ENCODE measurements at places on chromosomes 16 and 17.

DNA sequence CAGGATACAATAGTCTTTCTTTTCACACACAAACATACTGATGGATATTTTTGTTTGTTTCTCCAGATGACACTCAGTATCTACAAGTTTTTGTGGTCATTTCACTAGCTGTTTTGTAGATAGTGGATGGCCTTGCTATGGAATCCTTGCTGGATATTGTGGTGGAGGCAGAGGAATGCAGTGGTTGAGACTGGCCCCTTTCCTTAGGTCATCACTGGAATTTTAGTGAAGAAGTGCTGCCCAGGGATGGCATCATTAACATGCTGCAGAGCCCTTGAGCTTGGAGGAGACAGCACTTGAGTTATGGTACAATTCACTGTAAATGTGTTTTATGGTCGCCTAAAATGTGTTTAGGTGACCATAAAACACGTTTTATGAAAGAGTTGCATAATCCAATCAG lies 455.9 kb upstream of the HSBP1 start:
- no peak for DNase-seq

- DNase-seq, result no peak
Measured at GRCh38 chr17:39704821-39705551, 5.1 kb downstream of the ERBB2 start.

DNA sequence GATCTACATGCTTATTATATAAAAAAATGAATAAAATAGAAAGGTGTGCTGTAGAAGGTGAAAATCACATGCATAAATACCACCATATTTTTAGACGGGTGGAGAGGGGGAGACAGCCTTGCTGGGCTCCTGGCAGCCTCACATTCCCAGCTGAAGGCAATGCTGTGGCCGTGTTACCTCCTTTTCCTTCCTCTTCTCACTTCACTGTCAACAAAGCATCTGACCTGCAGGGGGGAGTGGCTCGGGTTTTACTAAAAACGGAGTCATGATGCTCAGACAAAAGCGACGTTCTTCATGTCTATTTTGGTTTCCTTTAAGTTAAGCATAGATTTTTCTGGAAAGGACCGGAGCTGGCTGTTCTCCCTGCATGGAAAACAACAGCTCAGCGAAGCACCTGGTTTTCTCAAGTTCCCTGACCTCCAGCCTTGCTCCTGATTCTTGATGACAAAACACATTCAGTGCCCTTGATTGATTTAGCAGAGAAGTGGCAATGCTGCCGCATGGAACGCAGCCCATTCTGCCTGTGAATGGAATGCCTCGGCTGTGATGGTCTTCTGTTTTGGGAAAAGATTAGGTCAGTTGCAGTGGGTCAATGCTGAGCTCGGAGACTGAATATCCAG lies 5.5 kb upstream of the RPTOR start:
- no peak for DNase-seq

DNA sequence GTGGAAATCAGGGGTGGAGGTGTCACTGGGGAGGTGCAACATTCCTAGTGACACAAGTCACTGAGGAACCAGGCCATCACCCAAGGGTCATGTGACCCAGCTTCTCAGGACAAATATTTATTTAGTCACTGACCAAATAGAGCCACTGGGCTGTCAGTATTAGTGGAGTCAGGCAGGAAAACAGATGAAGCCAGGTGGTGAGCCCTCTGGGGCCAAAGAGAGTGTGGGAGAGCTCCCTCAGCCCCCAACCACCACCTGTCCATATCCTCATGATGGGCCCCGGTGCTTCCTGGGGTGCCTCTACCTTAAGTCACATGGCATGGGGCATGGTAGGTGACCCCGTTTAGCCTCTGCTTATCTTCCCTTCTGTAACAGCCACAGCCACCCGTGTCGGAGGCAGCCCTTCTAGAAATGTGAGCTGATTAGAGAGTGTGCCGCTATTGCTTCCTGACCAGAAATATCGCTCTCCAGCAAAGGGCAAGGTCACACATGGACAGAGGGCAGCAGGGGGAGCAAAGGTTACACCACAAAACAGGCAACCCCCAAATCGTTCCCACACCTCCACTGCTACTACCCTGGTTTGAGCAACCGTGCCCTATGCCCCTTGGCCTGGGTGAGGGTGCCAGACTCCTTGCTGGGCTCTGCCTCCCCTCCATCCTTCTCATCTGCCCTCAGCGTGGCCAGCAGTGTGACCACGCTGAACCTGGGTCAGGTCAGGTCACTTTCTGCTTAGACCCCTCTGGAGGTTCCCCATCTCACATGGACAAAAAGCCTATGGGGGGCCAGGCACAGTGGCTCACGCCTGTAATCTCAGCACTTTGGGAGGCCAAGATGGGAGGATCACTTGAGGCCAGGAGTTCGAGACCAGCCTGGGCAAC lies 8.6 kb upstream of the AKTIP start:
- no peak for DNase-seq

DNA sequence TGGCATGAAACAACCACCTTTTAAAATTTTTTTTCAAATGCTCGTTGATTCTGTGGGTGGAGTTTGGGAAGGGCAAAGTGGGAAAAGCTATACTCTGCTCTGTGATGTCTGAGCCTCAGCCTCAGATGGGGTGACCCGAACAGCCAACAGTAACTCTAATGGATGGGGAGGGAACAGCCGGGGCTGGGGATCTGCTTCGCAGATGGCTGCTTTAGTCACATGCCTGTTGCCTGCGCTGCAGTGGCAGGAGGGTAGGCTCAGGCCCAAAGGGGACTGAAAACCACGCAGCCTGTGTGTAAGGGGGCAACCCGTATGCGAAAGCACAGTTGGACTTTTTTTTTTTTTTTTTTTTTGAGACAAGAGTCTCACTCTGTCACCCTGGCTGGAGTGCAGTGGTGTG lies 14.9 kb upstream of the MAPK3 start:
- no peak for DNase-seq

- DNase-seq, result no peak
Measured at GRCh38 chr17:17224137-17224536, 12.8 kb downstream of the FLCN start.

DNA sequence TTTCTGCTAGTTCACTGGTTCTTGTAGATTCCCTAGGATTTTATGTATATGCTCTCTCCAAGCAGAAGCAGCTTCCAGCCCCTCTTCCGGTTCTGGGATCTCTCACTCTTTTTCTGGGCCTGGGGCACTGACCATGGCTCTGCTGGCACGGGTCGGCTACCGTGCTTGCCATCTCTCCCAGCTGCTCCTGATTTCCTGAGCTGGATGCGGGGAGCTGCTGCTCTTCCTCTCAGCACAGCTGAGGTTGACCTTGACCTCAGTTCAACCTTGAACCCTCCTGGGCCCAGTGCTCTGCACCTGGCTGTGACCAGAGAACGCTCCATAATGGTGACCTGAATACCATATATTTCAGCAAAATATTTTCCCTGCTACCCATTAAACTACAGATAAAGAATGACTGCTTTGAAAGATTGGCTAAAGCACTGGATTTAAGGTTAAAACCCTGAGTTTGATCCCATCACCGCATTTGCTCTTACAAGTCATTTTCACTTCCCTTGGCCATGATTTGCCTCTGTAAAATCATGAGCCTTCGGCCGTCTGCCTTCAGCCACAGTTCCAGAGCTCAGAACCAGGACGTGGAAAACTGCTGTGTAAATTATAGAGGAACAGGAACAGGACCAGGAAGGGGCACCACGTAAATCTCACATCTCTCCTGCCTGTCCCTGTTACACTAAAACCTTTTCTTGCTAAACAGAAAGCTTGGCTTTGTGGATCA lies 130.8 kb upstream of the CHMP6 start:
- DNase-seq, result no peak

DNA sequence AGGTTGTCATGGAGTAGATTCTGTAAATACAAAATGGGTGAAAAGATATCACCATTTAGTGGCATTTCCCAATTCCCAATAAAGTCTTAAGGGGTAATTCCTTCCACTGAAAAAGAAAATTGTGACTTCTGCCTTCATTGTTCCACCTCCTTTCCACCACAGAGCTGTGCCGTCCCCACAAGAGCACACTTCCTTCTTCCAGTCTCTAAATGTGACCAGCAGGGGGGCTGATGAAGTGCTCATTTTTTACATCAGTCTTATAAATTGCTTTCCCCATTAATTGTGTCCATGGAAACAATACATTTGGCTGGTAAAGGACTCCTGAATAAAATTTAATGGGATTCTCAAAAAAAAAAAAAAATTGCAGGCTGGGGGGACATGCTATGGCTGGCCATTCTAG lies 260.8 kb upstream of the PSMD7 start:
- DNase-seq, result no peak

GRCh38 chr16:870856-871561 lies 70.5 kb upstream of the GNG13 start:
- no peak for DNase-seq

- no peak for DNase-seq
Measured at GRCh38 chr16:70692130-70692872, 6.4 kb upstream of the MTSS2 start.

GRCh38 chr16:56480776-56481467 lies 29.6 kb downstream of the OGFOD1 start:
- DNase-seq, result no peak

DNA sequence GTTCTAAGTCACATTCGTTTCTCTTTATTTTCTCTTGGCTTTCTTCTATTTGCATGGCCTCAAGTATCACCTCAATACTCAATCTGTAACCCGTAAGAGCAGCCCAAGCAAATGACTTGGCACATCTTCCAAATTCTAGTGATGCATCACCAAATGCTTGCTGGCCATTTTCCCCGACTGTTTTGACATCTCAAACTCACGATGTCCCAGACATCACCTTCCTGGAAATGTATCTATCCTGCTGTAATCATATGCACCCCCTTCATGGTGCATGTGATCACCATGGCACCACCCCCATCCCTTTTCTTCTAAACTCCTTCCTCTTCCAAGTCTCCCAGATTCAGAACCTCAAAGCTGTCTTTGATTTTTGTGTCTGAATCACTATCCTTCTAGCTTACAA lies 24.0 kb upstream of the ABCA5 start:
- DNase-seq, result no peak

- no peak for DNase-seq
Measured at GRCh38 chr17:57830880-57831279, 19.0 kb downstream of the MRPS23 start.

DNA sequence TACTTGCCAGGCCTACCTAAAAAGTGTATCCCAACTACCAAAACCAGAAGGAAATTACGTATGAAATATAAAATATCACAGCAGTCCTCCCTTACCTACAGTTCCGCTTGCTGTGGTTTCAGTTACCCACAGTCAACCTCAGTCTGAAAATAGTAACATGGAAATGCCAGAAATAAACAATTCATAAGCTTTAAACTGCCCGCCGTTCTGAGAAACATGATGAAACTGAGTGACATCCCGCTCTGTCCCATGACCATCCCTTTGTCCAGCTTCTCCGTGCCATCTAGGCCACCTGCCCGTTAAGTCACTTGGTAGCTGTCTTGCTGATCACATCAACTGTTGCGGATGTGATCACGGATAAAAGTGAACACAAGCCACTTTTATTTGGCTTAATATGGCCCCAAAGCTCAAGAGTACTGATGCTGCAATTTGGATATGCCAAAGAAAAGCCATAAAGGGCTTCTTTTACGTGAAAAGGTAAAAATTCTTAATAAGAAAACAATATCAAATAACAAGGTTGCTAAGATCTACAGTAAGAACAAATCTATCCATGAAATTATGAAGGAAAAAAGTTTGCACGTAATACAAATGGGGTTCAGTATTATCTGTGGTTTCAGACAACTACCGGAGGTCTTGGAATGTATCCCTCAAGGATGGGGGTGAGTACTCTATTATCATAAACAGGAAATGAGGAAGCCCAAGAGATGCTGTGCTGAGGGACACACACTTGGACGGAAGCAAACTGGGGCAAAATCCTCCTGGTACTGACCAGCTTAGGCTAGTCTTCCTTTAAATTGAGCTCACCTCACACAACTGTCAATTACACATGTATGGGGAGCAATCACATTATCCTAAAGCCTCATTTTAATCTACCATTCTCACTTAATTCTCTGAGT lies 8.2 kb downstream of the USP22 start:
- no peak for DNase-seq

GRCh38 chr17:12990041-12990808 lies 27.6 kb downstream of the ELAC2 start:
- DNase-seq, result no peak

DNA sequence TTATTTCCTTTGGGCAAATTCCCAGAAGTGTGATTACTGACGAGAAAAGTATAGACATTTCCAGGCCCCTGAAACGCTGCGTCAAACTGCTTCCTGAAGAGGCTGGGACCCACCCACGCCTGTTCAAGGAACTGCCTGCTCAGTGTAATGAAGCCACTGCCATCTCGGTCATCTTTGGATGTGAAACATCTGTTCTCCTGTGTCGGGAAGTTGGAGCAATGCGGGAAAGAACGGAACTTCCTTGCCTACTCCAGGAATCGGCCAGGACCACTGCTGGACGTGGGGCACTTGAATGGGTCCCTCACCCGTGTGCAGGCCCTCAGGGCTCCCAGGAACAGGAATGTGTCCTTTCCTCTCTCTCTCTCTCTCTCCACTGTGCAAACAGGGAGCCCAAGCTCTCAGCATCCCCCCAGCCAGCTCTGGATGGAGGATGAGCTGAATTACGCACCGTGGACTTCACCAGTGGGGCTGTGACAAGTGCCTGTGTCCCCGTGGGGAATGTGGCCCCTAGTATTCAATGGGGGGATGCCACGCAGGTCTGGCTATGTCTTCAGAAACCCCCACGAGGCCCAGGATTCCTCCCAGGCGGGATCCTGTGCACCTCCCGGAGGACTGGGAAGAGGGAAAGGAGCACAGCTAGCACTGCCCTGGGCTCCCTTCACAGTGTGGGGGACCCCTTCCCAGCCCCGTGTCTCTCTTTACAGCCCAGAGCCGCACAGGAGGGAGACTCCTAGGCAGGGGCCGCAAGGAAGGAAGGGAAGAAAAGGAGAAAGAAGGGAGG lies 18.3 kb upstream of the LITAF start:
- no peak for DNase-seq

GRCh38 chr17:40150276-40150675 lies 9.9 kb downstream of the CASC3 start:
- DNase-seq, result no peak

DNA sequence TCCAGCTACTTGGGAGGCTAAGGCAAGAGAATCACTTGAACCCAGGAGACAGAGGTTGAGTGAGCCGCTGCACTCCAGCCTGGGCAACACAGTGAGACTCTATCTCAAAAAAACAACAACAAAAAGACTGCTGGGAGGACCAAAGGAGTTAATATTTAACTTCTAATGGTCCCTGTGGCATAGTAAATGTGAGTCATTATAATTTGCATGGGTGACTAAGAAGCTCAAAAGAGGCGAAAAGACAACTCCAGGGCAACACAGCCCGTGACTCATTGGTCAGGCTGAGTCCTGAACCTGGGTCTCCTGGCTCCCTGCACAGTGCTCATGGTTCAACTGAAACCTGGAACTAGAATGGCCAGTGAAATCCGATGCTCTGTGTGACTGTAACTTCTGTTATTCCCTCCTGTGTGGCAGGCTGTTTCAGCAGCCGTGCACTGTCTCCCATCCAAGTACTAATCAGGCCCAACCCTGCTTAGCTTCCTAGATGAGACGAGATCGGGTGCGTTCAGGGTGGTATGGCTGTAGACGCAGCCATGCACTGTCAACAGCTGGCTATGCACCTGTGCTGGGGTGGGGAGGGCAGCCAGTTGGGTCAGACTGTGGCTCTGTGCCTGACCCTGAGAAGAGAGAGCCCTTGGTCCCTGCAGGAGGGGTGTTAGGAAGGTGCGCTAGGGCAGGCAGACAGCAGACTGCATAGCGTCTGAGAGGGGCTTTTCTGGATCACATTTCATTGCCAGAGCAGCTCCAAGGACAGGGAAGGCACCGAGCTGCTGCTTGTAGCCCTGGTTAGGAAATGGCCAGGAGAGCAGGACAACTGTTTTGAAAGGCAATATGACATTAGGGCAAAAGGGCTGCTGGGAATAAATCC lies 14.5 kb upstream of the GPRC5C start:
- DNase-seq, result no peak

All from stimulated activated CD4-positive, alpha-beta T cell treated with anti-CD3 and anti-CD28 coated beads, Interleukin-4, amount 100 ng/mL, for 1 hour (primary cell).